CD4-positive, alpha-beta T cell treated with Interleukin-2 at 100 ng/mL for 4 hours (primary cell): ENCODE measurements at places on chromosomes 11 and 22.

DNA sequence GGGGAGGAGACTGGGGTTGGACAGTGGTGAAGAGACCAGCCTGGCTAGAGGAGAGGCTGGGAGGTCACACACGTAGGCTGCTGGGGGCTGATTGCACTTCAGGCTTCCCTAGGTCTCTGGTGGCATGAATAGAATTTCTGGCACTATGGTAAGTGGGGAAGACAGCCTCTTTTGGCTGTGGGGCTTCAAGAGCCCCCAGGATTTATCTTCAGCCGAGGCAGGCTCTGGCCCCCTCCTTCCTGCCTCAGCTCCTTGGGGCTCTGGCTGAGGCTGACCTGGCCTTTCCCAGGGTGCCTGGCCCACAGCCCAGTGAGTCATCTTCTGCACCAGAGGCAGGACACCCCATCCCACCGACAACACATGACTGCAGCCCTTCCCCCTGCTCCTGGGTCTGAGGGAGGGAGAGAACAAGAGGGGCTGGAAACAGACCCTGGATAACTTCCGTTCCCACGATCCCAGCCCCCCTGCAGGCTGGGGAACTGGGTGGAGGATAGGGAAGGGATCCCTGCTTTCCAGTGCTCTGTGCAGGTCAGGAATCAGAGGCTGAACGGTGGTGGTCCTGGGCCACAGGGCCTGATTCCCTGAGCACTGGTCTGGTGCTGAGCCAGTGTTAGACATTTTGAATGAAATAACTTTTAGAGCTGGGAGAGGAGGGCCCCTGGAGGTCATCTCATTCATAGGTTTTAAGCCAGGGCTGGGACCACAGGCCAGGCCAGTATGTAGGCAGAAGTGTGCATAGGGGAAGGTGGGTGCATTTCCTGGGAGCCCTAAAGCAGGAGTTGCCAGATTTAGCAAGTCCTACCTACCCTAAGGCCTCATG lies 26.5 kb downstream of the ARHGEF17 start:
- no peak for DNase-seq

- DNase-seq, result no peak
These were observed 256.2 kb upstream of the LUZP2 start for GRCh38 chr11:24240496-24241175.

DNA sequence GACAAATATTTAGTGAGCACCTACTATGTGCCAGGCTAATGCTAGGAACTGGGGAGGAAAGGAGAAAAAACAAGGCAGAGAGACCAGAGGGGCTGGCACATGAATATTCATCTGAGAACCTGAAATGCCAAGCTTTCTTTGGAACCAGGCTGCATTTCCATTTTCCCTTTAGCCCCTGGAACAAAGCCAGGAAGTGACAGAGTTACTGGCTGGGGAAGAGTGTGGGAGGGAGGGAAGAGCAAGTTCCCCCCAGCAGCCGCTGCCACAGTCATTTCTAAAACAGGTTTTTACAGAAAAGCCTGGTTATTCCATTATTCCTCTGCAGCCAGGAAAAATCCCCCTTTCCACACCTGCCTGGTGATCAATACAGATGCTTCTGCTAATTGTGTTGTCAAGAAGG lies 97.0 kb downstream of the SPON1 start:
- DNase-seq, result no peak

GRCh38 chr11:68038718-68039525 lies at the start of gene TCIRG1:
Gene TCIRG1 (plus strand): TSS chr11:68039025. CDS start chr11:68041272, 2,247 bp downstream.
- DNase-seq, result peak; percentile 45
